Thoracic aorta (tissue), 2 donors: ENCODE measurements at places on chromosomes 5 and 9. TPM values are rescaled to one million over a fixed set of nuclear protein-coding genes. Genes with fewer than 3 reads are reported as not detected.

Gene TRIM36
- 4.6 TPM for total RNA-seq

Gene HRCT1
- 20.4 TPM for total RNA-seq

DNA sequence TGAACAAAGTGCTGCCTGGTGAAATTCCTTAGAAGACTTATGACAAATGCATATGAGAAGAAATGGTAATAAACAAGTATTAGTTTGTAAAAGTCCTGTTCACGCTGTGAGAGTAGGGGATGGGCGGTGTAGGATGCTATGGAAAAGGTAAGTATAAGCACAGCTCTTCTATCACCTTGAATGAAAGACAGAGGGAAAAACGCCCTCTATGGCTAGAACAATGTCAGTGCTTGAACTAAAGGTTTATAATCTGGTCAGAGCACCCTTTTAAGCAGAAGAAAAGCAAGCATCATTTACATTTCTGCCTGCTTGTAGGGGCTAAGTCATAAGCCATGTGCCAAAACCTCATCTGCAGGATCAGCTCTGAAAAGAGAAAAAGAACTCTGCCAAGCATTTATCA lies 115.2 kb downstream of the LHFPL2 start:
- DNase-seq, result no peak

Gene SLC44A1
- total RNA-seq, result 58.8 TPM

GRCh38 chr5:127870914-127871313 lies 167.7 kb downstream of the CCDC192 start:
- DNase-seq, result no peak

GRCh38 chr9:83986765-83987401 lies 6.3 kb downstream of the RMI1 start:
- DNase-seq, result no peak

Gene RANBP3L
- total RNA-seq, result 25.5 TPM

- DNase-seq, result no peak
Measured at GRCh38 chr5:1763548-1763911, 36.1 kb downstream of the MRPL36 start.

DNA sequence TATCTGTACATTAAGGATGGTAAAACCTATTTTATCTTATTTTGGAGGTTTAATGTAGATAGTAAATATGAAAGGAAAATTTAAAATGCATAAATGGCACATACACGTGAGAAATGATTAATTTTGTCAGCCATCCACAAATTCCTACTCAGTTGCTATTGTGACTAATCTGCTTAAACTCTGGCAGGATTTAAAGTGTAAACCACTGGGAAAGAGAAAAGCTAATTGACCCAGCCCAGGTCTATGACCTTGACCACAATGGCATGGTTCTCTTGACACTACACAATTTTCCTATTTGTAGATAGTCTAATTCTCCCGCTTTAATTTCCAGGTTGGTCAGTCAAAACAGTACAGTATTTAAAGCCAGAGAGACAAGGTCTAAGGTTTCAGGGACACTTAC lies 459.0 kb upstream of the KLF4 start:
- no peak for DNase-seq
